Thoracic aorta (tissue), 2 donors: ENCODE measurements at places on chromosomes 5 and 9.

- no peak for DNase-seq
Observed at GRCh38 chr9:106305428-106306133, 557.4 kb upstream of the ZNF462 start.

- no peak for DNase-seq
Observed at GRCh38 chr9:99389087-99390033, 167.3 kb downstream of the SEC61B start.

DNA sequence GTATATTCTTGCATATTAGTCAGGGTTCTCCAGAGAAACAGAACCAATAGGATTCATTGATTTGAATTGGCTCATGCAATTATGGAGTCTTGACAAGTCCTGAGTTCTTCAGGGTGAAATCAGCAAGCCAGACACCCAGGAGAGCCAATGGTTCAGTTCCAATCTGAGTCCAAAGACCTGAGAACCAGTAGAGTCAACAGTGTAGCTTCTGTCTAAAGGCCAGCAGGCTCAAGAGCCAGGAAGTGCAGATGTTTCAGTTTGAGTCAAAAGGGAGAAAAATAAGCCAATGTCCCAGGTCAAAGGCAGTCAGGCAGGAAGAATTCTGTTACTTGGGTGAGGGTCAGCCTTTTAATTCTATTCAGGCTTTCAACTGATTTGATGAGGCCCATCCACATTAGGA is 37.8 kb upstream of the ANKRD34B start:
- no peak for DNase-seq

- DNase-seq = no peak
Observed at GRCh38 chr5:146185161-146185560, 2.7 kb upstream of the LARS1 start.

- no peak for DNase-seq
Observed at GRCh38 chr5:152529440-152529839, 124.4 kb upstream of the NMUR2 start.

DNA sequence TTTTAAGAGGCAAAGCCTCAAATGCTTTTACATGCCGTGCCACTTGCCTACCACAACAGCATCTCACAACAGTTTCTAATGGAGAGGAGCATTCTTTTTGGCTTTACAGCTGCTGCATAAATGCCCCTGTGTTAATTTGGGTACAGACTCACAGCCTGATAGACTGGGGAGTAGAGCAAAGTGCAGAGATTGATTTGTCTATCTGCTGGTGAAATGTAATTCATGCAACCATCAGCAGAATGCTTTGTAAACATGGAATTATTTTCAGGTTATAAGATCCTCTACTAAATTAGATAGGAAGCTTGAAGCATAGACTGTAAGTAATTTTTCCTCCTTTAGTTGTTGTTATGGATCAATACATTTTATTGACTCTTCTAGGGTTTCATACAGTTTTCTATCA is 170.3 kb downstream of the CD180 start:
- no peak for DNase-seq
